ENCODE measurements at places on chromosomes 2 and 18.

DNA sequence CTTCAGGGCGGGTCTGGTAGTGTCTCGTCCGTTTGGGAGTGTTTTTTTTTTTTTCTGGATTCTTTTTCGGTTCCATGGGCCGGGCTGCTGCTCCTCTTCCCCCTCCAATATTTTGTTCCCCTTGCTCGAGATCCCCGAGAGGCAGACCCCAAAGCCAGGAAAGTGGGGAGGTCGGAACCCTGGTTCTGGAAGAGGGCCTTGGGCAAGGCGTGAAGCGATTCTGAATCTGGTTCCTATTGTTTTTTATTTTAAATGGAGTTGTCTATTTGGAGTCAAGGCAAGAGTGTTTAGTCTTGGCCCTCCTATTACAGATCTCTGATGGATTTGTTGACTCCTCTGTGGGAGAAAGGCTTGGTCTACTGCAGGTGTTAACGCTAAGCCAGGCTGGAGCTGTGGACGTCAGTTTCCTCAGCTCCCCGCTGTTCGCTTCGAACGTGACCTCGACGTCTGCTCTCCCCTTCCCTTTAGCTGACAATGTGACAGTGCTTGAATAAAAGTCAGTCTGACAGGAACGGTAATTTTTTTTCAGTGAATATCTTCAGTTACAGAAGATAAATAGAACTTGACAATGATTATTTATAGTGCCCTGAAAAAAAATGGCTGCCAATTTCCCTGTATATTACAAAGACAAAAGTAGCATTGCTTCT lies 683 bp upstream of the DNAJC27 start:
- DNase-seq = peak; percentile 42

DNA sequence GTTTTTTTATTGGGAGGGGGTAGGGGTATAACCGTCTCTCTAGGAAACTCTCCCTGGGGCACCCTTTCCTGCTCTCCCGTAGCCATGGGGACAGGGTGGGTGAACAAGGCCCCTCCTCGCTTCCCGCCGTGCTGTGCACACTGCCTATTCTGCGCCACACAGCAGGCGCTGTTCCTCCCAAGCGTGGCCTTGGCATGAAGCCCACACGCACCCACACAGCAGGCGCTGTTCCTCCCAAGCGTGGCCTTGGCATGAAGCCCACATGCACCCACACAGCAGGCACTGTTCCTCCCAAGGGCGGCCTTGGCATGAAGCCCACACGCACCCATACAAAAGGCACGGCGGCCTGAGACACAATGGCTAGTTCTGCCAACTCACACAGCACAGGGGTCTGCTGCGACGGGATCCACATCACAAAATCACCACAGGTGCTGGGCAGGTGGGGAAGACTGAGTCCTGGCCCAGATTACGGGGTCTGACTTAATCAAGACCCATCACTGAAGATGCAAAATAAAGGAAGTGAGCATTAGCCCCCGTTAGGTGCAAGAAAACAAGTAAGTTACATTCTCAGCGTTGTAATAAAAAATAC lies 46.6 kb upstream of the TPO start:
- no peak for DNase-seq

- no peak for DNase-seq
These were observed 120.3 kb upstream of the DNMT3A start for GRCh38 chr2:25462021-25462420.

- DNase-seq = no peak
These were observed 51.4 kb downstream of the SLC8A1 start for GRCh38 chr2:40400336-40400953.

GRCh38 chr2:133417415-133417814 lies 150.8 kb downstream of the NCKAP5 start:
- no peak for DNase-seq

DNA sequence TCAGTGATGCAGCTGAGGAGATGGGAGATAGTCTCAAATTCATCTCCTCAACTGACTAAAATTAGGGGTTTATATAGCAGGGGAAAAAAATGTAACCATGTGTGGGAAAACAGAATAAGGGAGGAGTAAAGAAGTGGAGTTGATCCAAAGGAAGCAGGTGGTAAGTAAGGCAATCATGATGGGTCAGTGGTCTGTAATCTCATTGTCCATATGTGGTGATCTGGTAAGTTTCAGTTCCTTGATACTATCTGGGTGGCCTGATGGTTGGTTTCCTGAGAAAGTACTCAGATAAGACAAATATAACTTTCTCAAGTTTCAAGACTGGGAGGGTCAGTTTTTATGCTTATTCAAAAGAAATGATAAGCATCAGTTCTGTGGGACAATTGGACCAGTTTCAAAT lies 312.3 kb upstream of the KCNJ3 start:
- DNase-seq = no peak

DNA sequence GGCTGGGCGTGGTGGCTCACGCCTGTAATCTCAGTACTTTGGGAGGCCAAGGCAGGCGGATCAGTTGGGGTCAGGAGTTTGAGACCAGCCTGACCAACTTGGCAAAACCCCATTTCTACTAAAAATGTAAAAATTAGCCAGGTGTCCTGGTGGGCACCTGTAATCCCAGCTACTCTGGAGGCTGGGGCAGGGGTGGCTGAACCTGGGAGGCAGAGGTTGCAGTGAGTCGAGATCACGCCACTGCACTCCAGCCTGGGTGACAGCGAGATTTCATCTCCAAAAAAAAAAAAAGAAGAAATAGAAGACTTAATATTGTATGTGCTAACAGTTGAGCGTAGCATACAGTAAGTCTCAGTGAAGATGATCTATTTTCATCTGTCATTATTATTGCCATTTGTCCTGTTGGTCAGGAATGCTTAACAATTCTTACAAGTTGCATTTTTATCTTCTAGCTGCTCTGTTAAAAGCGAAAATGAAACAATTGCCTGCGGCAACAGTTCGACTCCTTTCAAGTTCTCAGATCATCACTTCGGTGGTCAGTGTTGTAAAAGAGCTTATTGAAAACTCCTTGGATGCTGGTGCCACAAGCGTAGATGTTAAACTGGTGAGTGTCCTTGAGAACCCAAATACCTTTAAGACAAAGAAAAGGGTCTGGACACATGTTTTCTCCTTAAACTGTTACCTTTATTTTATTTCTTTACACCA lies 7.2 kb downstream of the PMS1 start:
- DNase-seq = no peak

DNA sequence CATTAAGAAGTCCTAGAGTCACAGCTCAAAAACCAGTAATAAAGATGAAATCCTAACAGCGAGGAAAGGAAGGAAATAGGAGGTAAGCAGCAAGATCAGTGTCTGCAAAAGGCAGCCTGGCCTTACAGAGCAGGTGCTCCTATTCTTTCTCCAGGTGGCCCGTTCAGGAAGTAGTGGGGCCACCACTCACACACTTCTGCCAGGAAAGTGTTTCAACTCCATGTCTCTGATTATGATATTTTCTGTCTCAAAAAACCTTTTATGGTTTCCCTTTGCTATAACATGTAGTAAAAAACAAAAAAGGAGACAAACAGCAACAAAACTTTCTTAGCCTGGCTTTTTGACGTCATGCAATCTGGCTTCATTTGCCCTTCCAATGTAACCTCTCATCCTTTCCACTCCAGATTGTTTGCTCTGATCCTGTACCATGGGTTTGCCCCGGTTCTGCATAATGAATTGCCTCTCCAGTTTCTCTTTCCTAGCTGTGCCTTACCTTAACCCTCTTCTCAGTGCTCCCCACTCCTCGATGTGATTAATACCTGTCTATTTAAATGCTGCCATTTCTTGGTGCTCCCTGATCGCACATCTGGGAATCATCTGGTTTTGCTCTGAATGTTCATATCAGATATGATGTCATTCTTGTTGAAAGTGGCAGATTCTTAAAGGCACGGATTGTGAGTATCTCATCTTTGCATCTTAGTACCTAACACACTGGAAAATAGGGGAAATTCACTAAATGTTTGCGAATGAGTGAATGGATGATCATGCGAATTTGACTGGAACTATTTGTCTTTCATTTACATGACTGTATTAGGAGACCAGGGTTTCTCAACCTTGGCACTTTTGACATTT lies 50.6 kb upstream of the PTPRM start:
- DNase-seq = peak; percentile 55

- no peak for DNase-seq
These were observed 762 bp downstream of the HDAC4 start for GRCh38 chr2:239399921-239400595.

- no peak for DNase-seq
These were observed 25.1 kb downstream of the ANXA4 start for GRCh38 chr2:69767034-69767433.
